ENCODE measurements at places on chromosomes 16 and 17.

DNA sequence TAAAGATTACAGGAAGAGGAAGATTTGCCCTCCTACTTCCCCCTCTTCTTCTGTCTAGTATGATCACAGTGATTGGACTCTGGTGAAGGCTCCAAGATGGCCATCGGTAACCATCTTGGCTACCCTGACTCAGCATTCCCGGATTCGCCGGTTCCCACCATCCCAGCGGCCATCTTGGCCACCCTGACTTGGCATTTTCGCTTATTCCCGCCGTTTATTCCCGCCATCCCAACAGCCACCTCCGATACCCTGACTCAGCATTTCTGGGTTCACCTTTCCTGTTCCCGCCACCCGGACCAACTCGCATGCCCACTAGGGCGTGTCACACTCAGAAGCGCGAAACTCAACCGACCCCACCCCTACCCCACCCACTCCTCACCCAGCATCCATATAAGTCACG lies 95.4 kb upstream of the GRIN2A start:
- no peak for DNase-seq

DNA sequence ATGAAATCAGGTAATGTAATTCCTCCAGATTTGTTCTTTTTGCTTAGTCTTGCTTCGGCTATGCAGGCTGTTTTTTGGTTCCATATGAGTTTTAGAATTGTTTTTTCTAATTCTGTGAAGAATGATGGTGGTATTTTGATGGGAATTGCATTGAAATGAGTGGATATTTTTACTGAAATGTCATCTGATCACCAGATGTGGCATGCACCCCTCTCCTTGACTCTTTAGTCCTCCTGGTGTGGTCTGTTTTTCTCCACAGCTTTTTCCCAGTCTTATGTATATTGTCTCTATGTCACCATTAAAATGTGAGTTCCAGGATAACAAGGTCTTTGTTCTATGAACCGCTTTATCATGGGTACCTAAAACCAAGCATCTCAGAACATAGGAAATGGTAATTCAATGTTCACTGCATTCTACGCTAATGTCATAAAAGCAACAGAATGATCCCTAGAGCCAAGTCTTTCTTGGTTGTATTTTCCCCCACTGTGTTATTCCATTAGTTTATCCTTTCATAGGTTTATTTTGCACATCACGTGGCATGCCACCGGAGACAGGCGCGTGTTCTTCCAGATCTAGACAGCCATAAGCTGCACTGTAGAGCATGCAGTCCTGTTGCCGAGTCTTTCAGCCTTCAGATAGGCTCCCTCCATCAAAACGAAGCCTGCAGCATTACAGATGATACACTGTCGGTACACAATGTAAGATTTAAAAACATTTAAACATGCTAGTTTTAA lies 172.5 kb downstream of the RPTOR start:
- DNase-seq = no peak

DNA sequence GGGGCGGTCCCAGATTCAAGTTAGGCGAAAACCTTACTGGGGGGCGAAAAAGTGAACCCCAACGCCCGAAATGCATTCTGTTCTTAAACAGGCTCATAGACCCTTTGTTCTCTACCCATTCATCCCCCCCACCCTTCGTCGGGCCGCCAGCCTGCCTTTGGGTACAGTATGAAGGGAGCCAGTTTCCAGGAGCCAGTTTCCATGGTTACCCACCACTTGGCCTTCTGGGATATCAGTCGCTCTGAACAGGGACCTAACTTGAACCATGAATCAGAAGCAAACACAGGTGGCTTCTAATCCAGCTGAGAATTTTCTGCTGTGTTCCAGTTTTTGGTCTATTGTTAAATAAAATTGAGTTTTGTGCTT lies 532 bp downstream of the DHX40 start:
- peak; percentile 39 for DNase-seq

DNA sequence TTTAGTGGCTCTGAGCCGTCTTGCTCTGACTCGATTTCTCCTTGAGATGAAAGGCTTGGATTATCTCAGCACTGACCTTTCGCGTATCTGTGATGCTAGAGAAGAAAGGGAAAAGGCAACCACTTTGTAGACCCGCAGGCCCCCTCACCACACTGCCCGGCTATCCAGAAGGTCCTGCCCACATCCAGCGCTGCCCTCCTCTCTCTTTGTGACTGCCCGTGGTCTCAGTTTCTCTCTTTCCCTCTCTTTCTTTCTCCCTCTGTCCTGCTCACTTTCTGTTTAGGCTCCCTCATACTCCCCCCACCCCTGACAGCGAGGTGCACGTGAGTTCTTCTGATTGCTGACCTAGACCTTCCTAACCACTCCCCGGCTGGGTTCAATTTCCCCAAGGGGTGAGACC lies 12.8 kb upstream of the TBX21 start:
- no peak for DNase-seq

DNA sequence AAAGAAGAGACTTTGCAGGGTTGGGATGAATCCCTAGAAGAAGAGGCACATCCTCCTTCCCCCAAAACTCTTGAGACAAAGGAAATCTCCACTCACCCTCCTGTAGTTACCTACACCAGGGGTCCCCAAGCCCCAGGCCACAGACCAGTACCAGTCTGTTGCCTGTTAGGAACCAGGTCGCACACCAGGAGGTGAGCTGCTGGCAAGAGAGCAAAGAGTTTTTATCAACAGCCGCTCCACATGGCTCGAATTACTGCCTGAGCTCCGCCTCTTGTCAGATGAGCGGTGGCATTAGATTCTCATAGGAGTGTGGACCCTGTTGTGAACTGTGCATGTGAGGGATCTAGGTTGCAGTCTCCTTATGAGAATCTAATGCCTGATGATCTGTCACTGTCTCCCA lies 98.9 kb downstream of the CCT6B start:
- DNase-seq = no peak

DNA sequence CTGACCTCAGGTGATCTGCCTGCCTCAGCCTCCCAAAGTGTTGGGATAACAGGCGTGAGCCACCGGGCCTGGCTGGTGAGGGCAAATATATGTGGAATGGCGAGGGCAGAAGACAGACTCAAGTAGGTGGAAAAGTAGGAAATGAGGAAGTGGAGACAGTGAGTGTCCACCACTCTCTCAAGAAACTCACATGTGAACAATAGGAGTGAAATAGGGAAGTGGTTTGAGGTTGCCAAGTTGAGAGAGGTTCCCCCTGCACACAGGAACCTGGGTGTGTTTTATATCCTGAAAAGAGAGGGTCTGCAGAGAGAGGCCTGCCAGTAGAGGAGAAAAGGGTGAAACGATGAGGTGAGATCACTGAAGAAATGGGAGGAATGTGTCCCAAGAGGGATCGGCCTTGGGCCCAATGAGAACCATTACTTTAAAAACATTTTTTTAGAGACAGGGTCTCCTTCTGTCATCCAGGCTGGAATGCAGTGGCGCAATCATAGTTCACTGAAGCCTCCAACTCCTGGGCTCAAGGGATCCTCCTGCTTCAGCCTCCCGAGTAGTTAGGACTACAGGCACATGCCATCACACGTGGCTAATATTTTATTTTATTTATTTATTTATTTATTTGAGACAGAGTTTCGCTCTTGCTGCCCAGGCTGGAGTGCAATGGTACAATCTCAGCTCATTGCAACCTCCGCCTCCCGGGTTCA lies 17.1 kb upstream of the CORO1A start:
- DNase-seq = peak; percentile 35

DNA sequence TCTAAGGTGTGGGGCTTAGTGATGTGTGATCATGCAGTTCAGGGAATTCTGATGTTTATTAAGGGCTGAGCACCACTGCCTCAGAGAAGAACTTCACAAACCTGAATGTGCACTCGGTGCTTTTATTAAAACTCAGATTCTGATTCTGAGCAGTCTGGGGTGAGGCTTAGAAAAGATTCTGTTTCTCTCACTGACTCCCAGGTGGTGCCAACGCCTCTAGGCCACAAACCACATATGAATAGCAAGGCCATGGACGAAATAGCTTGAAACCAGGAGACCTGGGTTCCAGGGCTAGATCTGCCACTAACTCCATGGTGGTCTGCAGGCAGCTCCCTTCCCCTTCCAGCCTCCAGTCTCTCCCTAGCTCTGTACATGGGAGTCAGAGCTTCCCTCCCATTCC lies 169.1 kb downstream of the HS3ST3B1 start:
- no peak for DNase-seq

- no peak for DNase-seq
Observed at GRCh38 chr17:65219124-65219523, 82.0 kb downstream of the RGS9 start.

DNA sequence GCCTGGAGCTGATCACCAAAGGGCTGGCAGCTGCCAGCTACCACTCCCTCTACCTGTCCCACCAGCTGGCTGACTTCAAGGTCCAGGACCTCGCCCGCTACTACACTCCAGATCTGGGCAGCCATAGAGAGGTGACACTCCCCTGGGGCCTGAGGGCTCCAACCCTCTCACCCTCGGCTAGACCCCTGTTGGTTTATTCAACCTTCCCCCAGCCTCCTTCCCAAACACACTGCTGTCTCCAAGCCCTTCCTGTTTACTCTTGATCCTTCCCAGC lies 18.0 kb downstream of the ALOX12B start:
- no peak for DNase-seq

DNA sequence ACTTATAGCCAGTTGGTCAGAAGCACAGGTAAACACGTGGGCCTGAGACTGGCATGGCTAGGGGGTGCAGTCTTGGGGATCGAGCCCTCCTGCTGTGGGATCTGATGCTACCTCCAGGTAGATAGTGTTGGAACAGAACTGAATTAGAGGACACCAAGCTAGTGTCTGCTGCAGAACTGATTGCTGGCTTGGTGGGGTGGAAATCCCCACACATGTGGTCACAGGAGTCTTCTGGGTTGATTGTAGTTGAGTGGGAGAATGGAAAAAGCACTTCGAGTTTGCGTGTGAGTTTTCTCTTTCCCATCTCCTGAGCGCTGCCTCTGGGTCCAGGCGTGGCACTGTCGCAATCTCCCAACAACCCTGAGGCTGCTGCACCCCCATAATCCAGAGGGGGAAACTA lies 8.0 kb upstream of the SPATA32 start:
- DNase-seq = no peak

- DNase-seq = no peak
Observed at GRCh38 chr17:78805301-78805700, 23.2 kb upstream of the CYTH1 start.

- peak; percentile 48 for DNase-seq
Observed at GRCh38 chr17:35765086-35765710, 4.5 kb downstream of the C17orf50 start.

- no peak for DNase-seq
Observed at GRCh38 chr16:1089822-1090619, 6.0 kb downstream of the C1QTNF8 start.

DNA sequence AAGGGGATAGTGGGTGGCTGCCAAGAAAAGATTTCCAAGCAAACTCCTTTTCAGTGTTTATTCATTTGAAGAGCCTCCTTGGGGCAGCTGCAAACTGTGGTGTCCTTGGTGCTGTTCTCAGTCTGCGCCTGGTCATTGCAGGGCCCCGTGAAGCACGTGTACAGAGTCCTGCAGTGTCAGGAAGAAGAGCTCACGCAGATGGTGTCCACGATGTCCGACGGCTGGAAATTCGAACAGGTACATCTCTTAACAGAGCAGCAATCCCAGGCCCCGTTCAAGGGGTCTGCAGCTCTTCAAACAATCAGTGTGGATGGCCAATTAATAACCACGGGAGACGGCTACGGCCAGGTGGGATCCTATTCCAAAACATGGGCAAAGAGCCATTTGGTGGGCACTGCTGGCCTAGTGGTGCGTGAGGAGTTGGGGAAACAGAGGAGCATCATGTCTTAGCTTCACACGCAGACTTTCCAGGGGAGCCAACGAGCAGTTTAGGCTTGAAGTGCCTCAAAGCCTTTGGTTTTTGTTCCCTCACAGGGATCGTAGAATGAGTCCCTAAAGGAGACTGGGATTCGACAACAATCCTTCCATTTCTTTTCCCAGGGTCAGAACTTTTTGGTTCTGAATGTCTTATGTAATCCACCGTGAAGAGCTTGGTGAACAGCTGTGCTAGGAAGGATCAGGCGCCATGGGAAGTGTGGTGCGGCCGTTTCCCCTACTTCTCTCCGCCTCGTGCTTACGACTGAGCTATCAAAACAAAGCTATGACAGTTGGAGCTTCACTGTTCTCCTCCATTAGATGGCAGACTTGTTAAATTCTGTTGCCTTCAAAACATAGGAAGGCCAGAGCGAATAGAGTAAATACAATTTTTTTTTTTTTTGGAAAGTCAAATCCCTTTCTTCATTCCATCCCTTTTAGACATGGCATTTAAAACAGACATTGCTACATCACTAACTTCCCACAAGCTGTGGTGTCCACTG lies 12.6 kb downstream of the KCTD2 start:
- DNase-seq = no peak

DNA sequence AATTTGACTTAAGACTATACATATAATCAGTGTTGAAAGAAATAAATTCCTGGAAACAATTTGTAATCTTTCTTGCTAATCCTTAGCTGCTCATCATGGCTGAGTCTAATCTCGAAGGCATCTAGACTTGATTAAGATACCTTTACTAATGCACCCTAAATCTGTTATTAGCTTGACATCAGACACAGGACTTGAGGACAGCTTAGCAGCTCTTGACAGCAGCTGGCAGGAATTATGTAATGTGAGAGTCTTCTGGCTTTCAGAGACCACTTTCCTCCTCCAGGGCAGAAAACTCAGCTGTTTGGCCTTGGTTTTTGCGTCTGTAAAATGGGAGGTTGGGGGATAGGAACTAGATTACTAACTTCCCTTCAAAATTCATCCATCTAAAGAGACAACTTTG lies 7.1 kb upstream of the MPP2 start:
- DNase-seq = no peak

- no peak for DNase-seq
Observed at GRCh38 chr16:56050916-56051315, 140.4 kb upstream of the GNAO1 start.

- no peak for DNase-seq
Observed at GRCh38 chr16:84460406-84461028, 43.9 kb downstream of the MEAK7 start.

- no peak for DNase-seq
Observed at GRCh38 chr17:17028059-17028877, 14.0 kb upstream of the MPRIP start.

GRCh38 chr17:45261577-45262515 lies at the start of gene SPATA32:
Gene SPATA32, minus strand, starts transcription at chr17:45262094. Its CDS starts 78 bp downstream, at chr17:45262016.
- peak; percentile 59 for DNase-seq

GRCh38 chr16:86089334-86089900 lies 190.5 kb downstream of the IRF8 start:
- no peak for DNase-seq

DNA sequence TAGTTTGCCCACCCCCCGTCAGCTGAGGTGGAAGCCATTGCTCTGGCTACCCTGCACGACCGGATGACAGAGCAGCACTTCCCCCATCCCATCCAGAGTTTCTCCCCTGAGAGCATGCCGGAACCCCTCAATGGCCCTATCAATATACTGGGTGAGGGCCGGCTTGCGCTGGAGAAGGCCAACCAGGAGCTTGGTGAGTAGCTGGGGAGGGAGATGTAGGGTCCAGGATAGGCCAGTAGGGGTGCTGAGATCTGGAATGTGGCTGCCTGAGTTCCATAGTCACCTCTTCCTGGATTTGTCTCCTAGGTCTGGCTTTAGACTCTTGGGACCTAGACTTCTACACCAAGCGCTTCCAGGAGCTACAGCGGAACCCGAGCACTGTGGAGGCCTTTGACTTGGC lies 6.4 kb downstream of the PFAS start:
- DNase-seq = no peak

GRCh38 chr16:84557504-84557903 lies 53.0 kb upstream of the MEAK7 start:
- DNase-seq = no peak

GRCh38 chr17:61775364-61775763 lies 88.0 kb downstream of the BRIP1 start:
- DNase-seq = no peak

GRCh38 chr16:8920645-8921346 lies 38.6 kb downstream of the LITAFD start:
- no peak for DNase-seq

GRCh38 chr17:39352511-39352910 lies 48.9 kb downstream of the FBXL20 start:
- no peak for DNase-seq
